ENCODE measurements at places on chromosomes 2 and 18.

DNA sequence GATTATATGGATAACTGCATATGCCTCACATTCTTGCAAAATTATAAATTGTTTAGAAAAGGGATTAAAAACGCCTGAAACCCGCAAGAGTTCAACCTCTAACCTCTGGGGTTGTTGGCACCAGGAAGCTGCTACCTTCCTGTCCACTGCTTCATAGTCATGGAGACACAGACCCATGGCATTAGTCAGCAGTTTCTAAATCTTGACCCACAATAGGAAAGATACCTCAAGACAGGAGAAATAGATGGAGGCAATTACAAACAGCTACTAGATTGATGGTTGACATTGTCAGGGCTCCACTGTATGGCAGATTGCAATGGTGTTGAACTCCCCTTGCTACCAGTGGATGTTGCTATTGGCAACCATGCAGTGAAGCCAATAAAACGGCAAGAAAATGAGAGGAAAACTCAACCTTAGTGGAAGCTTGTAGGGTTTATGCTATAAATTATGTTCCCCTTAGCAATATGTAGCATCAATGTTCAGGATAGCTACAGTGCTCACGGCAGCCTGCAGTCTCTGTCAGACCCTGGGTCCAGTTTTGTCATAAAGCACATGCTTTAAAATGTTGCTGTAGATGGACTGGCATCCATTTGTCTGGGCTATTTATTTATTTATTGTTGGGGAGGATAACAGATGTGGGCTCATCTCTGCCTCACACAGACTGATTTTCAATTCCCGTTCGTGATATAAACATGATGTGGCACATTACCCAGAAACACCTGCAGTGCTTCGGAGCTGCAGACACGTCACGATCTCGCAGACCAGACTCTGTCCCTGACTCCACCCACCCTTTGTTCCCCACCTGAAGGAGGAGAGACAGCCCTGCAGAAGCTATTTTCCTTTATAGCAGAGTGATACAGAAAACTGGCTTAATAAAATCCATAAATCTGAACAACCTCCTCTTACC is 233.4 kb downstream of the AGPS start:
- no peak for DNase-seq

DNA sequence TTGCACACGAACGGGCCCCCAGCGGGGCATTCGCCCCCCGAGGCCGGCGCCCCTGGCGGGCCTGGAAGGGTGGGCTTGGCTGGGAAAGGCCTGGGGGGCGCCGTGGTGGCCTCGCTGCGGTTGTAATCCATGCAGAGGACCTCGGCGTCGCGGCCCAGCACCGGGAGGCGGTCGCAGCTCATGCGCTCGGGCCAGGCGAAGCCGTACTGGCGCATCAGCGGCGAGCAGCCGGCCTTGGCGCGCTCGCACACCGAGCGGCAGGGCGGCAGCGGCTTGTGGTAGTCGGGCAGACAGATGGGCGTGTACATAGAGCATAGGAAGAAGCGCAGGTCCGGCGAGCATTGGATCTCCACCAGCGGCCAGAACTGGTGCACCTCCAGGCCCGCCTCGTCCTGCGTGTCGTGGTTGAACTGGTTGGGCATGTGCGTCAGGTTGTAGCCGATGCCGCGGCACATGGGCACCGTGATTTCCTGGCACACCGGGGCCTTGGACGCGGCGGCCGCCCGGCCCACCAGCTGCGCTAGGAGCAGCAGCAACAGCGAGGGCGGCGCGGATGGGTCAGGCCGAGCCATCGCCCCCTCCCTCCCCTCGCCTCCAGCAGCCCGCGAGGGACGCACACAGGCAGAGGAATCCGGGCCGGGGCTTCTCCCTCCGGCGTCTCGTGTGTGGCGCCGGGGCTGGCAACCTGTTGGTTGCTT is 1.4 kb downstream of the FZD5 start:
- peak; percentile 68 for DNase-seq

DNA sequence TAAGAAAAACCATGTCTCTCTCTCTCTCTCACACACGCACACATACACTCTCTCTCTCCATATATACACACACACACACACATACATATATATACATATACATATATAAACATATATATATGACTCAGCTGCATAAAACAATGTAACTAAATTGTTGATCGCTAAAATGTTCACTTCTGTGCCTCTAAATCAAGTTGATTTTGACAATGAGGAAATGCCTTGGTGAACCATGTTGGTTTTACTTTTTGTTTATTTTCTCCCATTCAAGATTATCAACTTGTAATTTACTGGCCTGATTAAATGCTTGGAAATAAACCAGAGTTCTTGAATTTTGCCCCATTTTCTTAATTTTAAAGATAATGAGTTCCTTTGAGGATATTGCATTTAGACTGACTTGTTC is 500.4 kb downstream of the PARD3B start:
- DNase-seq, result no peak

- peak; percentile 50 for DNase-seq
Observed at GRCh38 chr2:131045286-131046027, 47.8 kb downstream of the FAM168B start.

GRCh38 chr2:164739966-164740365 is 101.7 kb downstream of the COBLL1 start:
- DNase-seq, result no peak

- DNase-seq, result no peak
Observed at GRCh38 chr2:86223927-86224560, 24.8 kb downstream of the MRPL35 start.

DNA sequence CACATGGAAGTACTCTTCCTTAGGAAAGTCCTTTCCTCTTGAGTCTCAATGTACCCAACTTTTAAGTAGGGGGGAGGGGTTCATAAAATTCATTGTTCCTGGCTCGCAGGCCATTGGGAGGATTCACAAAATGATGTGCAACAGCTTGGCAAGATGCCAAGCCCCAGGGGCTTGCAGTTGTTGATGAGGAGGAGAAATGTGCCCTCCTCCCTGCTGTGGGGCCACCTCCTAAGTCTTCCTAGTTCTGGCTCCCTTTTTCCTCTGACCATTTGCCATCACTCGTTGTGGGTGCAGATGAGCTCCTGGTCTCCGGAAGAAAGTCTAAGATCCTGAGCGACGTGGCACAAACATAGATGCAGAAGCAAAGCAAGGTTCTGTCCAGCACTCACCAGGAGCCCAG is 435.4 kb downstream of the EIPR1 start:
- no peak for DNase-seq

GRCh38 chr2:29659178-29659577 is 262.2 kb downstream of the ALK start:
- DNase-seq, result no peak

DNA sequence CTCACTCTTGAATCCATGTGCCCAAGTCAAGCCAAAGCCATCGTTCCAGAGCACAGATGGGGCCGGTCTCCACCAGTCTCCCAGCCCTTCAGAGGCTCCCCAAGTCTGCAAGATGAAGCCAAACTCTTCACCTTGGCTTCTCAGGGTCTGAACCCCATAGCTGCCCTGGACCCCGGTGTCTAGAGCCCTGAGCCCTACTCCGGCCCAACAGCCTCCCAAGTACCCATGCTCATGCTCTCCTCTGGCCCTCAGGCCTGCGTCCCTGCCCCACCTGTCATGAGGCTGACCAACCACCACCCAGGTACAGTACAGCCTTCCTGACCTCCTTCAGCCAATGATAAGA is 46.0 kb downstream of the ZNF516 start:
- peak; percentile 40 for DNase-seq

DNA sequence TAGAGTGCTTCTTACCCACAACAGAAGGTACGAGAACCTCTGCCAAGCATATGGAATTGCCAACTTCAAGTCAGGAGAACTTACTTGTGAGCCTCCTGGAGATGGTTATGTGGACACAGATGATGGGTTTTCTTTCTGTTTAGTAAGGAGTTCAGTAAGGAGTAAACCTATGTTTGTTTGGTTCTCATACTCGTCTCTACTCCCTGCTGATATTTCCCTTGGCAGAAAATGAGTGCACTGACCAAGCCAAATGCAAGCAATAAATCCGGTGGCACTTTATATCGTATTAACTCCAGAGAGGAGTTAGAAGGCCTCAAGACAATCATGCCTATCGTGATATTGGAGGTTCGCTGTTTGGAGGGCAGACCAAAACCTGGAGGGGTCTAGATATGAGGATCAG is 83.2 kb upstream of the CYP1B1 start:
- DNase-seq, result no peak

DNA sequence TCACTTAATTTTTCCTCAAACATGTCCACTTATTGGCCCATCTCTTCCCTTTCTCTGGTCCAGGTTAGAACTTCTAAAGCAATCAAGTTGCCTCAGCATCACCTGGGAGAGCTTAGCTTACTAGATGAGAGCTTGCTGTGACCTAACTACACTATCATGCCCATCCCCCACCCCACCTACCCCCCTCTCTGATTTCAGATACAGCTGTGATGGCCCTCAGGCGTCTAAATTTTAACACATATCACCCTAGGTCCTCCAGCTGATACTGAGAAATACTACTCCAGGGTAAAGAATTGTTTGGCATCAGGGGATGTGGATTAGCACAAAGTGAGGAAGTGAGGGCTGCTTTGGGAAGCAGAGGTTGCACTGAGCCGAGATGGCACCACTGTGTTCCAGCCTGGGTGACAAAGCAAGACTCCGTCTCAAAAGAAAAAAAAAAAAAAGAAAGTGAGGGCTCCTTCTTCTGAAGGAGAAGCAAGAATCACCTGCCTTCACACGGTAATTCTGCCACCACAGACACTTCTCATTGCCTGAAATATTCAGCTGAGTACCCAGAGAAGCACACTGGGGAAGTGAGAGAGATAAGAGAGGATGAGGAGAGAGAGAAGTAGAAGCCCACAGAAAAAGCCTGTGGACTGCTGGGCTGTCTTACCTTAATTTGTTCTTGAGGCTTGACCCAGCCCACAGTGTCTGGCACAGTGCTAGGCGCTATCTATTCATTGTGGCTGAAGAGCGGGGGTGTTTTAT is 263.4 kb downstream of the ASXL3 start:
- no peak for DNase-seq

DNA sequence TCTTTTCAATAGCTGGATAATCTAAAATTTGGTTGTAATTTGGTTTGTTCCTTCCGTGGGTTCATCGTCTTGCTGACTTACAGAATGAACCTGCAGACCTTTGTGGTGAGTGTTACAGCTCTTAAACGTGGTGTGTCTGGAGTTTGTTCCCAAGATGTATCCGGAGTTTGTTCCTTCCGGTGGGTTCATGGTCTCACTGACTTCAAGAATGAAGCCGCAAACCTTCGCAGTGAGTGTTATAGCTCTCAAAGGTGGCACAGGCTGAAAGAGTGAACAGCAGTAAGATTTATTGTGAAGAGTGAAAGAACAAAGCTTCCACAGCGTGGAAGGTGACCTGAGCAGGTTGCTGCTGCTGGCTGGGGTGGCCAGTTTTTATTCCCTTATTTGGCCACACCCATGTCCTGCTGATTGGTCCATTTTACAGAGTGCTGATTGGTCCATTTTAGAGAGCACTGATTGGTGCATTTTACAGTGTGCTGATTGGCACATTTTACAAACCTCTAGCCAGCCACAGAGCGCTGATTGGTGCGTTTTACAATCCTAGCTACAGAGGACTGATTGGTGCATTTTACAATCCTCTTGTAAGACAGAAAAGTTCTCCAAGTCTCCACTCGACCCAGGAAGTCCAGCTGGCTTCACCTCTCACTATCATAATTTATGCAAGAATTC is 16.6 kb downstream of the RALB start:
- DNase-seq, result no peak

DNA sequence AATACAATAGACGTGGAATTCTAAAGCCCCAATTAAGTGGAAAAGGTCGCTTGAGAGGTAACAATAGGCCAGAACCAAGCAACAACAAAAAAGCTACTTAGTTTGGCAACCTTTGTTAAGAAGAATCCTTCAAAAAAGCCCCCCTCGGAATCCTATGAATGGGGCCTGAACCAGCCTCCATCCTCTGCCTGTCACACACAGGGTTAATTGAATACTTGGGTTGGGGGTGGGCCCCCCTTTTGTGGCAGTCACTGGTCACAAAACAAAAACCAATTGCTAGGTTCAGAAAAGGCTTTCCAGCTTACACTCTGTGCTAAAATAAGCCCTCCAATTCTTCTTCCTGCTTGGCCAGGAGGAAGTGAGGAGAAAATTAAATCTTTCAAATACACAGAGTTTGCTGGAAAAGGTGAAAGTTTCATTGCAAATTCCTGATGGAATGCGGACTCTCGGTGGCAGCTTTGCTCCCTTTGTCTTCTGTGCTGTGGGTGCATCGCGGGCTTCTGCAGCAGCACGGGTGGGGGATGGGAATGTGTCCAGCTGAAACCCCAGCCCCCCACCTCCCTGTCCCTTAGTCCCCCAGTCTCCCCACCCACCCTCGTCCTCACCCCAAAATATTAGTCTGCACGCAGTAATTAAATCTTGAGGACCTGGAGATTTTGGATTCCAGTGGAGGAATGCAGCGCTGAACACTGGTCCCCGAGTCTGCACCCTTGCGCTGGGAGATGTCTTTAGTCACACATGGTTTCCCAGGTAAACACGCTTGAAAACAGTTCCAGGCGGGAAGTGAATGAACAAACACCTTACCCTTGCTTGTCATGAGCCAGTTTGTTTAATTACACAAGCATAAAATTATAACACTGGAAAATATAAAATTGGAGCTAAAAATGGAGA is 254.3 kb downstream of the SOX11 start:
- no peak for DNase-seq

DNA sequence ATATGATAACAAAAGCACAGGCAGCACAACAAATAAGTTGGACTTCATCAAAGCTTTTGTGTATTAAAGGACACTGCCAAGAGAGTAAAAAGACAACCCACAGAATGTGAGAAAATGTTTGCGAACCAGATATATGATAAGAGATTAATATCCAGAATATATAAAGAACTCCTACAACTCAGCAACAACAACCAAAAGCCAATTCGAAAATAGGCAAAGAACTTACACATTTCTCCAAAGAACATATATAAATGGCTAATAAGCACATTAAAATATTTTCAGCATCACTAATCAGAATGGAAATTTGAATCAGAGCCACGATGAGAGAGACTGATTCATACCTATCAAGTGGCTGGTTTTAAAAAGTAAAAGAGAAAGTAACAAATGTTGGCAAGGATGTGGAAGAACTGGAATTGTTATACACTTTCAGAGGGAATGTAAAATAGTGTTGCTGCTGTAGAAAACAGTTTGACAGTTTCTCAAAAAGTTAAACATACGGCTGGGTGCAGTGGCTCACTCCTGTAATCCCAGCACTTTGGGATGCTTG is 25.2 kb downstream of the EPB41L5 start:
- no peak for DNase-seq

- DNase-seq, result no peak
Observed at GRCh38 chr2:64980183-64980582, 9.0 kb upstream of the SLC1A4 start.

DNA sequence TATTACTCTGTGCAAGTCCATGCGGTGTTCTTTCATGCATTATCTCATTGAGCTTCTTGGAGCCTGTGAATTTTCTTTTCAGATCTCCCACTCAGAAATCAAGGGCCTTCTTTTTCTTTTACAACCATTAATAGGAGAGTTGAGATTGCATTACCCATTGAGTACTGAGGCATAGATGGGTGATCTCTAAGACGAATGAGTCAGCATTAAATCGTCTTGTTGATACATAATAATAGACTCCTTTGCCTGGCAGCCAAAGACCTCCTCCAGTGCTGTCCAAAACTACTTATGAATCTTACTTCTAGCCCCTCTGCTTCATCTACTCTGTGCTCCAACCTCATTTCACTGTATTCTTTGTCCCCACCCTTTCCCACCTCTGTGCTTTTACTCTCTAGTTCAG is 180.5 kb downstream of the AGPS start:
- DNase-seq, result no peak
